ENCODE measurements at places on chromosomes 2 and 18.

GRCh38 chr2:240720686-240721595 lies 29.3 kb downstream of the AQP12A start:
- DNase-seq = no peak

DNA sequence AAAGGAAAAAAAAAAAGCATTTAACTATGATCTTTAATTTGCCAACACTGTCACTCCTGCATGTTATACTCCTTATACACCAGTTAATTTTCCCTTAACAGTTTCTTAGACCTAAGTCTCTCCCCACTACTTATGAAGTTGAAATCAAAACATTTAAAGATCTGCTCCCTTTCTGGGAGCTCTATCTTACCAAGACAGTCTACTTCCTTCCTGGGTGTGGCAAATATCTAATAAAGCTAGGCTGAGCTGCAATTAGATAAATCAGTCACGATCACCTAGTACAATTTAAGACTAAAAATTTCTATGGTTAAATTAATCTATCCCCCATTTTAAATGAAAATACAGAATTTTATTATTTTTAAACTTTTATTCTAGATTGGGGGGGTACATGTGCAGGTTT lies 33.4 kb downstream of the PUM2 start:
- DNase-seq = no peak

DNA sequence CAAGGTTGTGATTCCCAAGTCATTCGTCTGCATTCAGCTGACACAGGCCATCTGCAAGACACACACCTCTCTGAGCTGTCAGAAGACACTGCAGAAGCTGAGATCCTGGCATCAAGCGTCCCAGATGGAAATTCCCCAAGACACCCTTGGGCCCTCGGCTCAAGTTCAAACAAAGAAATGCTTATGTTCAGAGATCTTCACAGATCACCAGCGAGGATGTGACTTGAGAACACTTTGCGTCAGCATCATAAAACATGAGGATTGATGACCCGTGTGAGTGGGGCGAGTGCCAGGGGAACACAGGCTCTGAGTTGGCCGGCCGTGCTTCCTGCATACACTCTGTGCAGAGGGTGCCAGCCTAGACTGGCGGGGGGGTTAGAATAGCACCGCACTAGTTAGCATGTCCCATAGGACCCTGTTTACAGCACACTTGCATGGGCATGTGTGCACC lies 36.8 kb downstream of the KCNIP3 start:
- DNase-seq = no peak

DNA sequence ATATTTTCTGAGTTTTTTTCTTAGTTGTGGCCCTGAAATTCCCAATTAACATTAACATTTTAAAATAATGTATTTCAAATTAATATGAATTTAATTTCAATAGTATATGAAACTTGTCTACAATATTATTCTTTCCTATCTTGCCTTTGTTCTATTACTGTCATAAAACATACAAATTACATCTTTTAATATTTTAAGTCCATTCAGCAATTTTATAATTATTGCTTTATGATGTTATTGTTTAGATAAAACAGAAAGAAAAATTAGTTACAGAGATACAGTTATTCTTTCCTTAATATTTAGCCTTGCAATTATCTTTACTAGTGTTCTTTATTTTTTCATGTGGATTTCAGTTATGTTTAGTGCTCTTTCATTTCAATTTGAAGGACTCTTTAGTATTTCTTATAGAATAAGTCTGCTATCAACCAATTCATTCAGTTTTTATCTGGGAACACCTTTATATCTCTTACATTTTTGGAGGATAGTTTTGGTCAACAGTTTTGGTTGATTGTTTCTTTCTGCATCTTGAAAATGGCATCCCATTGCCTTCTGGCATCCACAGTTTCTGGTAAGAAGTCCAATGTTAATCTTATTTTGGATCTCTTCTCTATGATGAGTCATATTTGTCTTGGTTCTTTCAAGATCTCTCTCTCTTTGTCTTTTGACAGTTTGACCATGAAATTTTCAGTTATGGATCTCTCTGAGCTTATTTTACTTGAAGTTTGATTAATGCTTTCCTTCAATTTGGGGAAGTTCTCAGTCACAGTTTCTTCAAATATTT lies 76.9 kb upstream of the CHST9 start:
- no peak for DNase-seq

- no peak for DNase-seq
Measured at GRCh38 chr2:30326497-30326896, 95.2 kb downstream of the LBH start.

GRCh38 chr2:143730953-143731260 lies 601.7 kb downstream of the ARHGAP15 start:
- DNase-seq = no peak

DNA sequence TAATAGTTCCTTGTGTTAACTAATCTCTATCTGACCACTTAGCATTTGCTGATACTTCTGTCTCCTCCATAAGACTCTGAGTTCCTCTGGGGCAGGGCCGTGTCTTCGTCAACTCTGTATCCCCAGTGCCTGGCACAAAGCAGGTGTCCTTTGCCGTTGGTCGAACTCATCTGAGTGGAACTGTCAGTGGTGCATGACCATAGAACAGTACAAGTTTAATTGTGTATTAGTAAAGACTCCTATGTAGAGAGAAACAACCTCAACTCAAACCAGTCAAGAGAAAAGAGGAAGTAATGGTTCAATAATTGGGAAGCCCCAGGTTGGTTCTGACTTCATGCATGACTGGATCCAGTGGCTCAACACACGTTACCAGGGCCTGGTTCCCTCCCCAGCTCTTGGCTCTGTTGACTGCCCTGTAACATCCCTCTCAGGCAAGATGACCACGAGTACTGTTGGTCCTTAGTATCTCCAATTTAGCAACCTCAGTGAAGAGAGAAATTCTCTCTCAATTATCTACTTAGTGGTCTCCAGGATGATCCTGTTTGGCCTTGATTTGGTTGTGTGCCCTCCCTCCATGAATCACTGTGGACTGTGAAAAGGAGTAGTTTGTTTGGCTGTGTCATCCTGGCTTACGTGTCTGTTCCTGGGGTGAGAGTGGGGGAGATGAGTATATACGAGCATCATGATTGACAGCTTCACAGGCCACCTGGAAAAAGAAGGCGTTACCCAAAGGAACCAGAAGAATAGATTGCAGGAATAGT lies 58.5 kb upstream of the MSH6 start:
- peak; percentile 94 for DNase-seq

DNA sequence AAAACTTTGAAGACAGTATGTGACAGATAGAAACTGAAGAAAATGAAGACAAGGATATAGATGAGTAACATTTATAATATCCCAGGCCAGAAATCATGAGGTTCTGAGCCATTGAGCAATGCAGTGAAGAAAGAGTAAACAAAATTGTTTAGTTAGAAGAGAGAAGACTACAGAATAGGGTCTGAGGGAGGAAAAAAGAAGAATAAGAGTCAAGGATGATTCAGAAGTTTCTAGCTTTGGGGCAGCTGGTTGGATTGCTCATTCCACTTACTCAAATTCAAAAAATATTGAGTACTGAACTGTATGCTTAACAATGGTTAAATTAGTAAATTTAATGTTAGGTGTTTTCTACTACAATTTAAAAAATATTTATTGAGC lies 155.0 kb upstream of the OTX1 start:
- DNase-seq = no peak

DNA sequence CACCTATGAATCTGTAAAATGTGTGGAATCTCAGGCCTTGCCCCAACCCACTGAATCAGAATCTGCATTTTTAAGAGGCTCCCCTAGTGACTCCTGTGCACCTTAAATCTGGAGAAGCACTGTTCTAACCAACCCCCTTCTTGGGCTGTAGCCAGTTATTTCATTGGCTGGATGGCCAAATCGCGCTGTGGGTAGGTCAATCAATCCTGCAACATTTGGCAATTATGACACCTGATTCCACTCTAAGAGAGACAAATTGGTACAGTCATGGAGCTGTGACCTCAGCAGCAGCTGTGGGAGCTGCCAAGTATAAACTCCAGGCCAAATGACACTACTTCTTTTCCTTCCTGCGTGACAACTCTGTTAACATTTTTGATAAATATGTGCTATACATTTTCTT lies 208.7 kb downstream of the CLIP4 start:
- no peak for DNase-seq

DNA sequence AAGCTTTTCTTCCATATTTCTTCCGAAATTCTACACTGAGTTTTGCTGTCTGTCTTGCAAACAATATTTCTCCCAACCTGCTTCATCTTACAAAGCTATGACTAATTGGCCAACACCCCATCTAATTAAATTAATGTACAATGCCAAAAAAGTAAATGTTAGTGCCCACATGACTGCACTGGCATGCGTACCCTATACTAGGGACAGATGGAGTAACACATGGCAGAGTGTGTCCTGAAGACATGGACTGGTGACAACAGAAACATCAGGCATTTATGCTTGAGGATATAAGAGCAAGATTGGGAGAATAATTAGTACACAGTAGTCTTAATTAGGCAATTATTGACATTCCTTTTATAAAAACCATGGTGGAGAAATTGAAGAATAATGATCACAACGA lies 66.8 kb downstream of the MREG start:
- DNase-seq = no peak

DNA sequence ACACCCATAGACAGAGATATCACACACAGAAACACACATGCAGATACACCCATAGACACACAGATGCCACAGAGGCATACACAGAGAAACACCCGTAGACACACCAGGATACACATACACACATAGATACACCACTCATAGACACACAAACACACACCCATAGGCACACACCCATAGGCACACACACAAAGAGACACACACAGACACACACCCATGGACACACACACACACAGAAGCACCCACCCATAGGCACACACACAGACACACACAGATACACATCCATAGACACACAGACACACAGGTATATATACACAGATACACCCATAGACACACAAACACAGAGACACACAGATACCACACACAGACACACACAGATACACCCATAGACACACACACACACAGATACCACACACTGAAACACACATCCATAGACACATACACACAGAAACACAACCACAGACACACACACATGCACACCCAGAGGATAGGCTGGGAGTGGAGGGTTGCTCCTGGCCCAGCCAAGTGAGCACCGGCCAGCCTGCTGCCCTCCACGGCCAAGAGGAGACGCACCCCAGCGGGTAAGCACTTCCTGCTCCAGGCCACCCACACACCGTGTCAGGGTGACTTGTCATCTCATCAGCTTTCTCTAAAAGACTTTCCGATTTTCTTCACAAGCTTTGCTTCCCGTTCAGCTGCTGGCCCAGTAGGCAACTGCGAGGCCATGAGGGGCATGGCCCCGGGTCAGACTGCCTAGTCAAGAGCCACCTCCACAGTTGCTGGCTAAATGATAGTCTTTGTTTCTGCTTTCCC lies 14.1 kb upstream of the CNNM3 start:
- no peak for DNase-seq

- DNase-seq = no peak
Measured at GRCh38 chr2:73368781-73369180, 16.9 kb upstream of the ALMS1 start.

- peak; percentile 59 for DNase-seq
Measured at GRCh38 chr2:217316743-217317142, 456.9 kb upstream of the TNP1 start.

DNA sequence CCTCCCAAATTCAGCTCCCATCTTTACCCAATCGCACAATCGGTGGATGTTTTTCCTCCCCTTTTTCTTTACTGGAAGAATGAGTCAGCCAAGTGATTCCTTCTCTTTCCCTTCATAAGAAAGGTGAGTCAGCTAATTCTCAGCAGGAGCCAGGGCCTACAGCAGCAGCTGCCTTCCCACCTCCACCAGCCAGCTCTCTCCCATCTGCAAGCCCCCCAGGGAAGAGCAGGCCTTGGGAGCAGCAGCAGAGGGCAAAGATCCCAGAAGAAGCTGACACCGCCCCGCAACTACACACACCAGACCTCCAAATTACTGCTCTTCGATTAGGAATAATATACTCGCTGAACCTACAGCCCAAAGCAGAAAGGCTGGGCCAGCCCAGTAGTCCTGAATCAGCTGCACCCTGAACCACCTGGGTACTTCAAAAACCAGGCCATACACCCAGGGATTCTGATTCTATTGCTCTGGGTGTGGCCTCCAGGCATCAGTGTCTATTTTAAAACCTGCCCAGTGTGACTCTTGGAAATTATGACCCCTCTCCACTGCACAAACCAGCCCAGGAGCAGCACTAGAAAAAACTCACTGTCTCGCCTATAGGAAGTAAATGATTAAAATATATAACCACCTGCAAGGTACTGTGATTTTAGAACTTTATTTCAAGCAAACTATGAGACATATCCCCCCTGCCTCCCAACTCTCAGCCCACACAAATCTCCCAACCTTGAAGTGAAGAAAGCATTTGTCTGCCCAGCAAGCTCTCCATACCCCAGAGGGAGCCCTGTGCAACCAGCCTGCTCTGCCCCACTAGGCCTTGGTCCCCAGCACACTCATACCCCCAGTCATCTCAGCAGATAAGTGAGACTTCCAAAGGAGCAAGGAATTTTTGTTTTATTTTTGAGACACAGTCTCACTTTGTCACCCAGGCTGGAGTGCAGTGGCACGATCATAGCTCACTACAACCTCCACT lies 7.3 kb downstream of the SFXN5 start:
- DNase-seq = no peak

- DNase-seq = no peak
Measured at GRCh38 chr2:234919711-234920110, 32.1 kb upstream of the SH3BP4 start.

DNA sequence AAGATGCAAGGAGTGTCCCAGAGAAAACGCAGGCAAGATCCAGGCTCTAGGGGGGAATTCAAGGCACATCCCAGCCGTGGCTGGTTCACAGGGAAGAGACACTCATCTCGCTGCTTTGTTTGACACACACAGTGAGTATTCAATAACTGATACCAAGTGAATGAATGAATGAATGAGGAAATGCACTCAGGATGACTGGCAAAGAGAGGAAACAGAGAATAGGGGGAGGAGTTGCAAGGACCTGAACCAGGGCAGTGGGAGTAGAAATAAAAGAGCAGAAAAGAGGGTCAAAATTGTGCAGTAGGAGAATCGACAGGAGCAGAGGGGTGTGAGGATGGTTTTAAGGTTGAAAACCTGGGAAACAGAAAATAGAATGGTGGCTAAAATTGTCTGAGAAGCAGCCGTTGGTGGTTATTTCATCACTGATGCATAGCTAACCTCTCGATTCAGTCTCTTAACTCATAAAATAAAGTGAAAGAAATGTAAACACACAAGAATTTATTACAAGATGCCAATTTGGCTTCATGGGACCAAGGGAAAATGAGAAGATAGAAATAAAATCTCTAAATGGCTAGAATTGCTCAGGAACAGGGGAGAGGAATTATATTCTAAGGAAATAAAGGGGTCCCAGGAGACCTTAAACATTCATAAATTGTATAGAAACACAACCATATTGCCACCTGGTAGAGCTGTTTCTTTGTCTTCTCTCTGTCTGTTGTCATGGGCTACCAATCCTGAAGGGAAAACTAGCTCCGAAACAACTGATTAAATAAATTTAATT lies 63.9 kb upstream of the PHLPP1 start:
- no peak for DNase-seq

Data from KBM-7 (cell line).